ENCODE measurements at places on chromosomes 2 and 18. TPM values are rescaled to one million over a fixed set of nuclear protein-coding genes. Genes with fewer than 3 reads are reported as not detected.

The IL36RN gene
- total RNA-seq: not detected

The PAIP2B gene
- 2.4 TPM for total RNA-seq

The SPR gene
- 0.54 TPM for total RNA-seq

The MC2R gene
- total RNA-seq: not detected

The SPATA3 gene
- not detected for total RNA-seq

The NOSTRIN gene
- total RNA-seq: 0.27 TPM

DNA sequence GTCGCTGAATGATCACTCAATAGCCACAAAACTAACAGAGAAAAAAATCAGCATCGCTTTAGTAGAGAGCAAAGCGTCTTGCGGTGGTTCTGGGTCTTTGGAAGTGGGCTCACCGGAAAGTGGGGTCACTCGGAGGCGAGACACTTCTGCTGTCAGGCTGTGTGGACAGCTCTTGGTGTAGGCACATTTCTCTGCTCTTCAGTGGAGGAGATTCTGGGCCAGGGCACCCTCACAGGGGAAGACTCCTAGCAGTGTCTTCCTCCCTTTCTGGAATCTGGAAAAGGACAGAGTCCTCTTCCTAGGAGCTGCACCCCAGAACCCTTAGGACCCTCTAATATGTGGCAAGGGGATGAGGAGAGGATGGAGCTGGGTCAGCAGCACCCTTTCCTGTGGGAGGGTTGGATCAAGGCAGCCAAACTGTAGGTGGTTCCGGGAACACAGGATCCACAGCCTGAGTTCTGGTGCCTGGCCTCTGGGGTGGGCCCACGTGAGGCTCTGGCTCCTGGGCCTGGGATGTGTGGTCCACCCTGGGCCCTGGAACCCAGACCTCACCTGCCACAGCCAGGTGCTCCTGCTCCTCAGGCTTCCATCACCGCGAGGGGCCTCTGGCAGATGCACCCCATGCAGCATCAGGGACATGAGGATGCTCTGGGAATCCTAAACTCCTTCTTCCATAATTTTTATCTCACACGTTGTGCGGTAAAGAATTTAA lies 25.1 kb downstream of the GPR35 start:
- no peak for DNase-seq

GRCh38 chr18:6543330-6543908 lies 128.7 kb upstream of the L3MBTL4 start:
- peak; percentile 34 for DNase-seq

DNA sequence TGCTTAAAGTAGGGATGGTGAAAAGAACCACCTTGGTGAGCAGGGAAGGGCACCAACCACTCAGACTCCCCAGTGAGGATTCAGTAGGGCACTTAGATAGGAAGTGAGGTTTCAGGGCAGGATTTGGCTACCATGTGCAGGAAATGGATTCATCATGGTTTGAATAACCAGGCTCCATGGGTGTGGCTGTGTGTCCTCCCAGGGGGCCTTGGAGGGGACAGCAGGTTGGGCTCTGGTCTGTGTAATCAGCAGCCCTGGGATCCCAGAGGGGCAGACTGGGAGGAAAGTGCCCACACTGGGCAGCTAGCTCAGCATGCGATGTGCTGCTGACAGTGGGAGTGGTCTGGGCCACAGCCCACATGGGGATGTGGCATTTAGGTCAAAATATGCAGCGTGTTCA lies 224.6 kb downstream of the CELF4 start:
- no peak for DNase-seq

The PROKR1 gene
- under 0.01 TPM for total RNA-seq

DNA sequence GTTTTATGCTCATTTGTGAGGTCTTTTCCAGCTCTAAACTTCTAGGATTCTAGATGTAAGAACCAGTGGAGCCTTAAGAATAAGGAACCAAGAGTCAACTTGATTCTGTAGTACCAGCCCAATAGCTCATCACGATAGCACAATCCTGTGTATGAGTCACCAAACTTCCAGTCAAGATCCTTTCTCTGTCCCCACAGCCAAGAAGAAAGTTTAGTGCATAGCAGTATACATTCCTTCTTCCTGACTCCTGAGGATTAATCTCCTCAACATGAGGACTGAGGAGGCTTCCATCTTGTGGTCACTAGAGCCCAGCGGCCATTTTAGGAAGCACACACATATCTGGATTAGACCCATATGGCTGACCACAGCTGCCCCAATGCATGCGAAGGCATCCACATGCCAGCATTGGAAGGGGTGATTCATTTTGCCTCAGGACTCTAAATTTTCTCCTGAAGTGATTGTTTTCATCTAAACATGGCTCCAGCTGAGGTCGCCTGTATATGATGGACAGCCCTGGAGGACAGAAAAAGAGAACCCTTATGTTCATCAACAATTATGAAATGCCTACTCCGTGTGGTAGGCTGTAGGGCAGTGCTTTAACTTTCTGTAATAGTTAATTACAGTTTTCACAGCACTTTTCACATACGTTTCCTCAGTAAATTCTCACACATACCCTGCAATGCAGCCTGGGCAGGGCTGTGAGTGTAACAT lies 53.5 kb downstream of the RASGRP3 start:
- no peak for DNase-seq

DNA sequence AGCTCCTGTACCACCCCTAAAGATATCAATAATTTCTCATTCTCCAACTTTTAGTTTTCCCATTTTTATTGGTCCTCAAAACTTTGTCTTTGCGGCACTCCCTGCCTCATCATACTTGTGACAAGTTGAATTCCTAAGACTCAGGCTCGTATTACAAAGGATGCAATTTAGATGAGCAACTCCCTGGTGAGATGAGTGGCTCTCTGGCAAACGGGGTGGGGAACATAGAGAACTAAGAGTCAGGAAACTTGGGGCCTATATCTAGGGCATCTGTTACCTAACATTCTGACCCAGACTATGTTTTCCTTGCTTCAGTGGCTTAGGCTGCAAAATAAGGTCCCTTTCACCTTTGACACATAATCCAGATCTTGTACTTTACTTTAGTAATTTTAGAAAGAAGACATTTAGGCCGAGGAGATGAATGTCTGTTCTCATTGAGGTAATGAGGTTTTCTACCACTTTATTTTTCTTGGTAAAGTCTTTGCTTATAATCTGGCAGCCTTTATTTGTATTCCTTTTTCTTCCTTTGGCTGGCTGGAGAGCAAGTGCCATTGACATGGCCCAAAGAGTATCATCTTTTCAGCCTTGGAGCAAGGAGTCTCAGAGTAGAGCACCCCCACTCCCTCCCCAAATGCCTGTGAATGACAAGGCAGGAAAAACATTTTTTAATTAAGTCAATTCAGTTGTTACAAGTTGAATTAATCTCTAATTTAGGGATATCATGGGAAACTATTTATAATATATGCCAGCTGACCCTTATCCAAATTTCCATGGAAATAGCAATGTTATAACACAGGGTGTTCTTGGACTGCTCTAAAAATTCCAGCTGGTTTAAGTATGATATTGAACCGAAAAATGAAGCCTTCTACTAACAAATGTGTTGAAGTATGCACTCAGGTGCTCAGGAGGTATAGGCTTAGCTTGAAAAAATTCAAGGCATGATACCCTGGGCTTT lies 15.2 kb downstream of the TSPYL6 start:
- no peak for DNase-seq

DNA sequence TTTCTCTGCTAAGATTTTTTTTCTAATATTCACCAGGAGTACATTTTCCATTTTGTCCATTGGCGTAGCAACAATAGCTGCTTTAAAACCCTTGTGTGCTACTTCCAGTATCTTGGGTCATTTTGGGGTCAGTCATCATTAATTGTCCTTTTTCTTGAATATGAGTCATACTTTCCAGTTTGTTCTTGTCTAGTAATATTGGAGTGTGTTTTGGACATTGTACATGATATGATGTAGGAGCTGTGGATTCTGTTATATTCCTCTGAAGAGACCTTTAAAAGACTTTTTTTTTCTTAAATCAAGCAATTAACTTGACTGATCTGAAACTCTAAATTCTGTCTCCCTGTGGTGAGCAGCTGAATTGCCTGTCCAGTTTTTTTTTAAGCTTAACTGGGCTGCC lies 40.8 kb downstream of the AGPS start:
- peak; percentile 44 for DNase-seq

DNA sequence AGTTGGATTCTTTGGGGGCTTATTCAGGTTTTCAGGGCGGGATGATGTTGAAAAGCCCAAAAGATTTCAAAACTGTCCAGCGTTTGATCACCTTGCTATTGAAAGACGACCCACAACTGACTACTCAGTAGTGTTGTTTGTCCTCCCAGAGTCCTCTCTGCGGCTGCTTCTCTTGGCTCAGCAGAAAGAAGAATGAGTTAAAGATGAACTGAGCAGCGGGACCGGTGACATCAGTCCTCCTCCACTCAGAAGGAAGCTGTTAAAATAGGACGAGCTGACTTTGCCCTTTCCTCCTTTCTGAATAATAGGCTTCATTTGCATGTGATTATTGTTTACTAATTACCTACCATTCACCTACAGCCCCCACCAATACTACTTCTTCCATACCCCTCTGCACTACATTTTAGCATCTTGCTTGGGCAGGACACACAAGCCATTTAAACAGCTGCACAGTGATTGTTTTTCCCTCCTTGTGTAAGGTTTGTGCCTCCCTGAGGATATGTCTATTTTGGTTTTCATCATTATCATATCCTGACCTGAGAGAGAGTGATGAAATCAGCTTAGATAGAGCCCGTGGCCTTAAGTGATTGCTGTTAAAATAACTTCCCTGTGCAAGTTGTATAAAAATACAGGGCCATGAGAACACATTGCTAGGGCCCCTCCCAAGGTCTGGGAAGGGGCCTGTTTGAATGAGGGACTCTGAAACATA lies 261.8 kb downstream of the FHOD3 start:
- DNase-seq: no peak

The GPR55 gene
- total RNA-seq: 0.81 TPM

DNA sequence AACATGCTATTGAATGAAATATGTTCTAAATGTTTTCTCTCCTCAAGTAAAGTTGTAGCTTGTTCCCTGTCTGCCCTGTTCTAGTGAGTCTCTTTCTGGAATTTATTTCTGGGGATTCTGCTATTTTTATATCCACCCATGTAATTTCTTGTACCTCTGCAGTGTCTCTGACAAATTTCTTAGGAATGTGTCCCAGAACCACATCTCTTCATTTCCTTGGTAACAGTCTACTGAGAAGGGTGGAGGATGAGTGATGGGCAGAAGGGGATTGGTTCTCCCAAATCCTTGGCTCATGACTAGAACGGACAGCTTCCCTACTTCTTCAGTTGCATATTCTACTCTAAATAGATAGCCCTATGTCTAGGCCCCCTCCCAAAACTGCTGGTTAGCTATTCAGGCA lies 490.6 kb upstream of the LINC00305 start:
- no peak for DNase-seq

DNA sequence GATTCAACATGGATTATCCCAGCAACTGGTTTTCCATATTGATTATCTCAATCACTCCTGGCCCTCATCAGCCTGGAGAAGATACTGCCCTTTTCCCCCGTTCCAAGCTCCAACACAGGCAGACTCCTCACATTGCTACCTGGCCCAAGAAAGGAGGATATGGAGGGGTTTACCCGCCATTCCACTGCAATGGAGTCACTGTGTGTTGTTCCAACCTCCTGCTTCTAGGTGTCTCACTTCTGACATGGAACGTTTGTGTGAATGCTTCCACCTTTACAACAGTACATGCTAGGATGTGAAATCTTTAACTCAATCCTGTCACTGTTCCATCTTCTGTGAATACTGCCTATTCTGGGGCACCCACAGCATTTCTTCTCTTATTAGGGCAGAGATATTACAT lies 36.7 kb downstream of the RMP24 start:
- DNase-seq: no peak

DNA sequence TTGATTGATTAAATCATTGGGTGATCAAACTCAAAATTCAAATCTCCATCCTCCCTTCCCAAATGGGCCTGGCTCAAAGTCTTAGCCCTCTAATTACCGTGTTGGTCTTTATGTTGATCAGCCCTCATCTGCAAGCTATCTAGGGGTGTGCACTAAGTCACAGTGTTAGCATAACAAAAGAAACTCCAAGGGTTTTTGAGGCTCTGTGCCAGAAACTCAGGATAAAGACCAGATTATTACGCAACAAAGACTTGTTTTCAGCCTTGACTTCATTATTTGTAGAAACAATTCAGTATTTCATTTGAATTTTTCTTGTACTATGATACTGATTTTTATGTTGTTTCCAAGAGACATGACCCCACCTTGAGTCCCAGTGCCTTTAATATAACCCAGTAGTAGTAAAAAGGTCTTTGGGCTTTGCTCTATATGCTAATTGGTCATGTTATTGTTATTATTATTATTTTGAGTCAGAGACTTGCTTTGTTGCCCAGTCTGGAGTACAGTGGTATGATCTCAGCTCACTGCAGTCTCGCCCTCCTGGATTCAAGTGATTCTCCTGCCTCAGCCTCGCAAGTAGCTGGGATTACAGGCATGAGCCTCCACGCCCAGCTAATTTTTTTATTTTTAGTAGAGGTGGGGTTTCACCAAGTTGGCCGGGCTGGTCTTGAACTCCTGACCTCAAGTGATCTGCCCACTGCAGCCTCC lies 13.9 kb downstream of the PSMD14 start:
- no peak for DNase-seq

The CNGA3 gene
- total RNA-seq: not detected

The SLC11A1 gene
- 3.8 TPM for total RNA-seq

DNA sequence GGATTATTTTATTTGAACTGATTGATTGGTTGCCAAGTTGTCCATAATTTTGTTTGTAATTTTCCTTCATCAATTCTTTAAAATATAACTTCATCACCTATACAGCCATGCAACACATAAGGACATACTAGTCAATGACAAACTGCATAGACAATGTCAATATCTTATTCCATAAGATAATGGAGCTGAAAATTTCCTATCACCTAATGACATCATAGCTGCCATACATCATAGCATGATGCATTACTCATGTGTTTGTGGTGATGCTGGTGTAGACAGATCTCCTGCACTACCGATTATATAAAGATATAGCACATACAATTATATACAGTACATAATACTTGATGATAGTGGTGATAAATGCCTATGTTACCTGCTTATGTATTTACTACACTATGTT lies 369.8 kb upstream of the NT5C1B start:
- no peak for DNase-seq

The UGGT1 gene
- 41.7 TPM for total RNA-seq

- no peak for DNase-seq
Measured at GRCh38 chr2:174587579-174587978, 10.0 kb downstream of the WIPF1 start.

- no peak for DNase-seq
Measured at GRCh38 chr2:110146945-110147332, 31.3 kb upstream of the MALL start.

DNA sequence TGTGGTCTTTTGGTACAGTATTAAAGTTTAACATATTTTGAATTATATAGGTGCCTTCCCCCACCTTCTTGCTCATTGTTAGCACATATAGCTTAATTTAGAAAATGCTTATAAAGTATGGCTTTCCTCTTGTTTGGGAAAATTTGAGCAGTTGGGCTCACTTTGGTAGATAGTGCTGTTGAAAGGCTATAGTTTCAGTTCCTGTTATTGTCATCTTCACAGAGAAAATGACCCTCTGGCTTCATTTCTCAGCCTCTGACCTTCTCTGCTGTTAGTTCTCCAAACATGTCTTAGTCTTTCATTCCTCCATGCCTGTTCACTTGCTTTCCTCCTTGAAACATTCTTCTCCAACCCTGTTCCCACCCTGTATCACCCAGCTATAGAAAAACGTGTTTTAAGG lies 200.6 kb downstream of the WDR7 start:
- DNase-seq: no peak
